ENCODE measurements at places on chromosomes 7 and 10.

GRCh38 chr7:55326081-55326835 is 38.9 kb upstream of the LANCL2 start:
- DNase-seq, result peak; percentile 54

DNA sequence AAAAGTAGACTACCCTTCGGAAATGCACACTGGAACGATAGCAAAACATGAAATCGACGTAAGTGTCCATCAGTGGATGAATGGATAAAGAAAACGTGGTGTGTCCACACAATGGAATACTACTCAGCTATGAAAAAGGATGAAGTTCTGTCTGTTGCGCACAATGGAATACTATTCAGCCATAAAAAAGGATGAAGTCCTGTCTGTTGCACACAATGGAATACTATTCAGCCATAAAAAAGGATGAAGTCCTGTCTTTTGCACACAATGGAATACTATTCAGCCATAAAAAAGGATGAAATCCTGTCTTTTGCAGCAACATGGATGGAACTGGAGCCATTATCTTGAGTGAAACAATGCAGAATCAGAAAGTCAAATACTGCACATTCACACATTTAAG is 591.8 kb downstream of the PTPRN2 start:
- no peak for DNase-seq

DNA sequence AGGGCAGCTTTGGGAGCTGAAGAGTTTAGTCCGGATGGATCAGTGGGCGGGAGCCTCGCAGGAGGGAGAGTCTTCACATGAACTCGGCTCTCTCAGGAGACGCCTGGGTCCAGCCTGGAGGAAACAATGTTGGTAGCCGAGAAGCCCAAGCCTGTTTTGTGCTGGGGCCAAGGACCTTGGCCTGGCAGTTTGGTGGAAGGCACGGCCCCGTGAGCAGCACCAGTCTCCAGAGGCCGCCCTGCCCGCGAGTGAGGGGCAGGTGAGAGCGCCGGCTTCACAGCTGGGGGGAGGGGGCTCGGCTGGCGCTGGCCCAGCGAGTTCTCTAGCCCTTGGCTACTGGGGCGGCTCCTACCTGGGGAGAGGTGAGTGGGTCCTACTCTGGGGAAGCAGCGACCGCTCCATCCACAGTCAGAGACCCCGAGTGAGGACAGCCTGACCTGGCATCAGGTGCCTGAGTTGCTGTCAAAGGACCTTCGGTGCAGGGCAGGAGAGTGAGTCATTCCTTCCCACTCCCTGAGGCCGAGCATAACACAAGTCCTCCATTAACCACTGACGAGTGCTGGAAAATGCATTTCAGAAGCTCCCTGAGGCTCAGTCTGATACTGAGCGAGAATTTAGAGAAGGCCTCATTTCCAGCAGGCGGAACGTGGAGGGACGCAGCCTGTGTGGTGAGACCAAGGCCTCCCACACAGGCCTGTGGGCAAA is 89.3 kb upstream of the DIP2C start:
- peak; percentile 16 for DNase-seq

- DNase-seq, result peak; percentile 71
Measured at GRCh38 chr7:92813390-92814024, 22.9 kb downstream of the CDK6 start.

DNA sequence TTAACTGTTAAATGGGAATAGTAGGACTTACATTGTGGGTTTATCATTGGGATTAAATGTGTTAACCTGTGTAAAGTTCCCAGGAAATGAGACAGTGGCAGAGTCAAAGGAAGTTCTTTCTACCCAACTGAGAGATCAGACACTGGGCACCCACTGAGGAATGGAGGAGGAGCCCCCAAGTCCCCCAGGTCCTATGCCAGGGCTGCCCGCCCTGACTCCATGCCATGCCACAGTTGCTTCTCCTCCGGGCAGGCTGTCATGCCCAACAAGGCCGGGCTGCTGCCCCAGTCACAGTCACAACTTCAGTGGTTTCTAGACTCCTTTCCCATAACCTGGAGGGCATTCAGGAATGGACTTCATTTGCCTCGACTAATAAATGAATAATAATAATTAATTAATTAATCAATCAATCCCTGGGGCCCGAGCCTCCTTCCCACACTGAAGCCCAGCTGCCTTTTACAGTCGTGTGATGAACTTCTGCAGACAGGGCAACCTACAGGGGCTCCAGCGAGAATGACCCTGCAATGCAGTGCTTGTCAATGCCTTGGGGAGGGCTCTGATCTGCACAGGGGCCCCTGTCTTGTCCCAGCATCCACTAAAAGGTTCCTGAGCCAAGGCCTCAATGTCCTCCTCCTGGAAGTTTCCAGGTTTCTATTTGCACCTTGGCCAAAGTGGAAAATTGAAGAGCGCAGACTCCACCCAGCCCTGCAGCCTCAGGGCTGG is 32.4 kb downstream of the DRGX start:
- no peak for DNase-seq

GRCh38 chr7:158791107-158791506 is 38.2 kb downstream of the ESYT2 start:
- no peak for DNase-seq

DNA sequence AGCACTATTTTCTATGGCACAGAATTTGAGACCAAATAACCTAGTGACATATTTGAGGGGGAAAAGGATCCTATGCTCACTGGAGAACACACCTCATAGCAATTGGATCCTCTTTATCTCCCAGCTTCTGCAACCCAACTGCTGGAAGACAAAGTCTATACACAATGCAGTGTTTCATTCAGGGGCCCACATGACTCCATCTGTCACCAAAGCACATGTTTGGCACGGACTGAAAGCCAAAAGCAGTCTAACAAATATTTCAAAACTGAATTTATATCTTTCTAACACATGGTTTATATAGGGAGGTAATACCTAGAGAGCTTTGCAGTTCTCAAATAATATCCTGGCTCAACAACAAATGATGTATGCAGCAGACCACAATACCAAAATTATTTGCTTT is 39.2 kb downstream of the ADAM12 start:
- DNase-seq, result no peak

DNA sequence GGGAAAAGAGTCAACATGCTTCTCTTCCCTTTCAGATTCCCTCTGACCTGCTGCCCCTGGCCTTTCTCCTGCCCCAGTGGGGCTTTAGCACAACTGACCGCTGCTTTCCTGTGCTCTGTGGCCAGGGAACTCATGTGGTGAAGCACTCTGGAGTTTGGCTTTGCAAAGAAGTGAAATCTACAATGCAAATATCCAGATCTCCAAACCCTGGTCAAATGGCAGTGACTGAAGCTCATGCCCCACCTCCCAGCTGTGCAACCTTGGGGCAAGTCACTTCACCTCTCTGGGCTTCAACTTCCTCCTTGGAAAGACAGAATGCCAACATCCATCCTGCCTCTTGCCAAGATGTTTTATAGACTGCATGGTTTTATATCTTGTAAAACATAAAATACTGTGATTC is 157.8 kb downstream of the NEURL1 start:
- no peak for DNase-seq

DNA sequence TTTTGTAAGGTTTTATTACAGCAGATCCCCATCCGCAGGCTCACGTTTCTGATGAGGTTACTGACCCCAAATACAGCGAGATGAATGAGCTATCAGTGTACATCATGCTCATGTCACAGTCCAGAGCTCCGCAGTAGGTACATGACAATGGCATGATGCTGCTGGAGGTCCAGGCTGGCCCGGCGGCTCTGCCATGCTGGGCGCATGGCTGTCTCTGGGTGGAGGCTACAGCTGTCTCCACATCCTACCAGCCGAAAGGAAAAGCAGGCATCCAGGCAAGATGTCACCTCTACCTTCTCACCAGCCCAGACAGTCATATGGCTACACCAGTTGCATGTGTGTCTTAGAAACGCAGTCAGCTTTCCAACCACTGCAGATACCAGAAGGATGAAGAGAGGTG is 90.9 kb upstream of the RNF32 start:
- no peak for DNase-seq

- DNase-seq, result no peak
Measured at GRCh38 chr7:151410405-151411390, 860 bp upstream of the WDR86 start.

- DNase-seq, result peak; percentile 73
Measured at GRCh38 chr10:3773460-3774017, 11.5 kb downstream of the KLF6 start.

DNA sequence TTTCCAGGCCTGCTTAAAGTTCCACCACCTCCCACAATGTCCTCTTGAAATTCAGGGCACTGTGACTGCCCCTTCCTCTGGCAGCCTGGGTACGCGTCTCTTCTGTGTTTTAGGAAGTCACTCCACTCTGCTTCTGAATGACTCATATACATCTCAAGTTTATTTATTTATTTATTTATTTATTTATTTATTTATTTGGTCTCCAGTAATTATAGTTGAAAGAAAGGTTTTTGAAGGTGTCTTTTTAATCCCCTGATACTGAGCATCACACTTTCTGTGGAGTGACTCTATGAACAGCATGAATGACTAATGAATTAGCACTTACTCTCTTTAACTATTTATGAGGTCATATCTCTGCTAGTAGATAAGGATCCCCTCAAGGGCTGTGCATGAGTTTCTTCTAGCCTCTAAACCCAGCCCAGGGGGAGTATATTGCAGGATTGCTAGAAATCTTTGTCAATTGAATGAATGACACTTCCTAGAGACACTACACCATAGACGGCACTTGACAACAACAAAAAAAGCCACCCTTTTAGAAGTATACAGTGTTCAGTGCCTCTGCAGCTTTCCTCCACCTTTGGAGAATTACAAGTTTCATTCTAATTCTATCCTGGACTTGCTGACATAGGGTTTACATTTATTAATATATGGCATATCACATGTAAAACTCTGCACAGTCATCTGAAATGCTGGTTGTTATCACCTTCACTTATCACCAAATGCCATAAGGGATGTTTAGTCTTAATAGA is 2.1 kb downstream of the MACC1 start:
- no peak for DNase-seq

DNA sequence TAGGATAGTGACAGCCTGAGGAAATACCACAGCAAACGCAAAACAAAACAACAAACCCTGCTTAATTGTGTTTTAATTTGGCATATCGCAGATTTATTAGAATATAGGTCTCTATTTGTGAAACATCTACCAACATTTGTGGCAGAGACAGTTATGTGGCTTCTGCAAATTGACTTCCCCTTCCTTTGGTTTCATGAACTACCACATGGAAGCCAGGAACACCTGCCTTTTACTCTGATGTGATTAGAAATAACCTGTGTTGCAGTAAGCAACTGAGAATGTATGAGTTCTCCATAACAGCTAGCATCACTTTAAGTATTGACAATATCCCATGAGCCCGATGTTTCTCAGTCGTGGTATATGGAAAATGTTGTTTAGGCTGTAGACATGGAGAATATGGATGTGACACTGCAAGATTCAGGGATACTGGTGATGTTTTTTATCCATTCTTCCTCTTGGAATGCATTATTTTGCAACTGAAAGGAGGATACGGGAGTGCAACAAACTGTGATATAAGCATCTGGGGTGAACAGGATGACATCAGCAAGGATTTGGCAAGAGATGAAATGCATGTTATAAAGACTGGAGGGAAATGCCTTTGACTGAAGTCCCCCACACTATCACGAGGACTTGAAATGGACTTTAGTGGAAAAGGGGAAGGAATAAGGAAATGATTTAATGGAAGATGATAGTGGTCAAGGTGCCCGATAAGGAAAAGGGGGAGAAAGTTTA is 95.9 kb downstream of the CUBN start:
- peak; percentile 72 for DNase-seq

DNA sequence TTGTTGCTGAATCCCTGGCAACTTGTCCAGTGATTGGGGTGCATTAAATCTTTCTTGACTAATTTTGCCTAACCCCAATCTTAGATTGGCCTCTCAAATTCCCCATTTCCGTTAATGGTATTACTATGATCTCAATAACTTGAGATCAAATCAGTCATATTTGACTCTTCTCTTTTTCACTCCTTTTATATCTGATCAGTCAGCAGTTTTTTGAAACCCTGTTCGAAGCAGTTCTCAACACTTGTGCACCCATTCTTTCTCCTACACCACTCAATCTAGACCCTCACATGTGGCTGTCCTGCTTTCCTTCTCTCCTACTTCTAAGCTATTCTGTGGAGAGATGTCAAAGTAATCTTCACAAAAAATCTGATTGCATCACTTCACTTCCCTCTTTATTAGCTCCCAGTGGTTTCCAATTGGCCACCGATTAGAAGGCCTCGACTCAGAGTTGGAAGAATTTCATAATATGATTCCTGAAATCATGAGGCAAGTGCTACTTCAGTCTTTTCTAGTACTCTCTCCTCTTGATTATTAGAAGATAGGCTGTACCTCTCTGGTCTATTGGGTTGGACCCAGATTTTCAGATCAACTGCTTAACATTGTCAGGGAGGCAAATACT is 128.9 kb downstream of the ZNF365 start:
- DNase-seq, result peak; percentile 51

GRCh38 chr10:79221110-79222051 is 125.9 kb upstream of the PPIF start:
- DNase-seq, result peak; percentile 91

DNA sequence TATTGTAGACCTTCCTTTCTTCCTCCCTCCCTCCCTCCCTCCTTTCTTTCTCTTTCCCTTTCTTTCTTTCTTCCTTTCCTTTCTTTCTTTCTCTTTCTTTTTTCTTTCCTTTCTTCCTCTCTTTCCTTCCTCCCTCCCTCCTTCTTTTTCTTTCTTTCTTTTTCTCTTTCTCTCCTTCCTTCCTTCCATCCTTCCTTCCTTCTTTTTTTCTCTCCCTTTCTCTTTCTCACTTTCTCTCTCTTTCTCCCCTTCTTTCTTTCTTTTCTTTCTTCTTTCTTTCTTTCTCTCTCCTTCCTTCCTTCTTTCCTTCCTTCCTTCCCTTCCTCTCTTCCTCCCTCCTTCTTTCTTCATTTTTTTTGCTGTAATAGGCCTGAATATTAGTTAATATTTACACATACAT is 638.0 kb downstream of the SORCS3 start:
- no peak for DNase-seq

DNA sequence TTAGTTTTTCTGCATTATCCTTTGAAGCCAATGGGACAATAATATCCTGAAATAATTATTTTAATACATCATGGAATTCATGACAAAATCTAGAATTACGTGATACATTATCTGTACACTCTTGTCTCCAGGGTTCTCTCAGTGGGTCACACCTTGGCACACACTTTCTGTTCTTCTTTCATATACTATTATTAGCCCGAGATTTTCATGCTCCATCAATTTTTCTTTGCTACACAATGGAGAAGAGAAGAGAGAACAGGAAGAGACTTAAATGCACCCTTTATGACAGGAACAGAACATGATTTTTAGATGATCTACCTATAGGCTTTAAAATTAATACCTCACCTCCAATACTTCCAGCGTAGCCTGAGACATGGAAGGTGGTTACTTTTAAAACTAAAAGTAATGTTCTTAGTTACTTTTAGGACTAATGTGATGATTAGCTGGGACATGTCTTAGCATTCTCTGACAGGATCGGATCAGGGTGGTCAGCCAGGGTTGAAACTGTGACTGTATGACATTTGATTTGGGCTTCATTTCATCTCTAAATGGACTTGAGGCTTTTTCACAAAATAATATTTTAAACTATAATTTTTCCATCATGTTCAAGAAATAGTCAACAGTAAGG is 148.2 kb upstream of the WNT16 start:
- no peak for DNase-seq

GRCh38 chr10:61943674-61944378 is 42.3 kb downstream of the ARID5B start:
- DNase-seq, result peak; percentile 77
